ENCODE measurements at places on chromosomes 4 and X.

DNA sequence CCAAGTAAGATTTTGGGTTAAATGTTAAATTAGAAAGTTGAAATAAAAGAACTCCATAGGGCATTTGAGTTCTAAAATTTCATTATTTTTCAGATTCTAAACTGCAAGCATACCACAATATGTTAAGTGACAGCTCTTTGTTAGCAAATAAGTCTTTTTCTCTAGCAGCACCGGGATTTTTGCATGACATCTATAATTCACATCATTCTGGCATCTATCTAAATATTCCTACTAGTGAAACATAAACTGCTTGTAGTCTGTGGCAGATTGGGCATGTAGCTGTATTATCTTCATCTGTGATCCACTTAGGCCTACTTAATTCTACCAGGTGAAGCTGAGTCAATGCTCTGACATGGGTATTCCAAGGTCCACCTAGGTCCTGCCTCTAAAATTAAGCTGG is 32.1 kb upstream of the KLHL13 start:
- DNase-seq = no peak

GRCh38 chr4:105978684-105979296 is 83.5 kb downstream of the NPNT start:
- no peak for DNase-seq

GRCh38 chr4:85147481-85148076 is 181.1 kb upstream of the WDFY3 start:
- peak; percentile 29 for DNase-seq

DNA sequence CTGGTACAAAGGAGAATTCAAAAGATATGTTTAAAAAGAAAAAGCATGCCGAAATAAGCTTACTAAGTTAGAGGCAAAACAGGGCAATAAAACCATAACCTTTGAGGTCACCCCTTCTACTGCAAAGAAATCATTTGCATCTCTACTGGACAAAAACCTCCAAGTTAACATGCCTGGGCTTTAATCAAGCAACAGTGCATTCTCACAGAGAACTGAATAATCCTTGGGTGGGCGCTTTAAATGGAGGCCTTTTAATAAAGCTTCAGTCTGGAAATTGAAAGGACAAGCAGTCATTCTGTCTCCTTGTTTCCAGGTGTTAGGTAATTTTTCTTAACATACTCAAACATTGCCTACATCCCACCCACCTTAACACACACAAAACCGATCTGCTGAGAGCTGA is 34.6 kb upstream of the SMS start:
- DNase-seq = no peak

DNA sequence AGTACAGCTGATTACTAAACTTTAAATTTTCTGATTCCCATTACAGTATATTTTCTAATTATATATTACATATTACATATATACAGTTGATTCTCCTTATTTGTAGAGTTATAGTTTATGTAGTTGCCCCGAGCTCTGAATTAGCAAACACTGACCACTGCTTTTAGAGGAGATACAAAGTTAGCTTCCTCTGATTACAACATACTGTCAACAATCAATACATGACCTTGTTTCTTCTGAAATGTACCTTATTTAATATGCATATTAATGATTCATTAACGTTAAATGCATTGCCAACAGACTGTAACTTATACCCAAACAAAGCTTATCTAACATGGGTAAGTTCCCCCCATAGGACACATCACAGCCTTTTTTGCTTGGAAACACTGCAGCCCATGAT is 81.5 kb downstream of the ATP10D start:
- no peak for DNase-seq

DNA sequence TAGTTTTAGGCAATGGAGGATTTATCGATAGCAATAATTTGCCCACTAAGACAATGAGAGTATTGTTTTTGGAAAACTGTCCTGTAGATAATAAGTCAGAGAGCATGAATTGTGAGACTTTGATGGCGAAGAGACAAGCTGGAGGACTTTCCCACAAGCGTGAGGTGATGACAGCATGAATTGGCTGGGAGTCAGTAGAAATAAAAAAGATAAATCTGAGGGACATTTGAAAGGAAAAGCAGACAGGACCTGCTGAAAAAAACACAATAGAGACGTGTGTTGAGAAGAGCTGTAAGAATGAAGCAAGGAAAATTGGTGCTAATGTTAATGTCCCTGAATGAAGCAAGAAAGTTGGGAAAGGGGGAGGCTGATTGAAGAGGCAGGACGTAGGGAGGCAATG is 233.5 kb downstream of the DCTD start:
- DNase-seq = no peak

- DNase-seq = no peak
Observed at GRCh38 chr4:94390804-94391410, 48.3 kb upstream of the HPGDS start.
